ENCODE measurements at places on chromosomes 11 and 22. TPM values are rescaled to one million over a fixed set of nuclear protein-coding genes. Genes with fewer than 3 reads are reported as not detected.

GRCh38 chr22:25085930-25086901 lies 113.4 kb upstream of the CRYBB3 start:
- H3K4me1 ChIP-seq, result peaks cover 18% of the 10 kb centered on the region
- no peak overlapping the region for H3K27ac ChIP-seq
- DNase-seq, result peak; percentile 79
- no peak overlapping the region for H3K4me3 ChIP-seq

DNA sequence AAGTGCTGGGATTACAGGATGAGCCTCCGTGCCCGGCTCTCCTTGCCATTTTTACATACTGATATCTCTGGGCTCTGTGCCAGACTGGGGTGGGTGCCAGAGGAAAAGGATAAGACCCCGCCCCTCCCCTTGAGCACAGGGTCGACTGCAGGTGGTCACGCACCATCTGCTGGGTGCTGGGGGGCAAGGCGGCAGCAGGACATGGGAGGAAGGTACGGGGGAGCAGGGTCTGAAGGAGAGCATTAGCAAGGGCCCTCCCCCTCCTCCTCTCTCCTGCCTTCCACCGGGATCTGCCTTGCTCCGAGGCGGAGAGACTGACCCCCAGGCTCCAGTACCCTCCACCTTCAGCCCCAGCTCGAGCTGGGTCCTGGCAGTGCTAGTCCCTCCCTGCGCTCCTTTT lies 9.7 kb upstream of the PGA3 start:
- no peak overlapping the region for H3K4me3 ChIP-seq
- H3K36me3 ChIP-seq, result no peaks in the 10 kb centered on the region

DNA sequence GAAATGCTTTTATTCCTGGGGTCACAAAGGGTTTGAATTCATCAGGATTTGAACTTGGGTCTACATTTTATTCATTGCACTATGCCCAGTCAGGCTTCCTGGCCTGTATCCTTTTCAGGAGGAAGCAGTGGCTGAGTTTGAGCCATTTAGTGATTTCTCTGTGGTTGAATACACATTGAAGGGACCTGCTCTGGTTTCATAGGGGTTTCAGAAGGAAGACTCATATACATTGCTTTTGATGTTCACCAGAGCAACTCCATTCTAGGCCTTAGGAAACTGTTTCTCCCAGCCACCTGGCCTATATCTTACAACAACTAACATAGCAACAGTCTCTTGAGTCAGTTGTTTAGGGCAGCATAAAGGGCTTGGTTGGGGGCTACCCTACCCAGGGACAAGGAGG lies 165.7 kb downstream of the INSC start:
- no peak overlapping the region for H3K4me3 ChIP-seq
- H3K4me1 ChIP-seq, result no peaks in the 10 kb centered on the region
- H3K36me3 ChIP-seq, result no peaks in the 10 kb centered on the region

GRCh38 chr11:41254966-41255365 lies 204.5 kb downstream of the LRRC4C start:
- no peaks in the 10 kb centered on the region for H3K4me1 ChIP-seq
- no peaks in the 10 kb centered on the region for H3K36me3 ChIP-seq
- no peaks in the 10 kb centered on the region for H3K27me3 ChIP-seq
- no peak overlapping the region for H3K4me3 ChIP-seq
- H3K27ac ChIP-seq, result no peak overlapping the region

GRCh38 chr11:96103102-96103501 lies 179.2 kb upstream of the MTMR2 start:
- H3K27ac ChIP-seq, result no peak overlapping the region
- H3K27me3 ChIP-seq, result no peaks in the 10 kb centered on the region
- no peaks in the 10 kb centered on the region for H3K4me1 ChIP-seq
- no peak overlapping the region for H3K4me3 ChIP-seq
- DNase-seq, result no peak
- no peaks in the 10 kb centered on the region for H3K36me3 ChIP-seq

POU2AF2 gene
- total RNA-seq, result not detected
